ENCODE measurements at places on chromosomes 4 and X. TPM values are rescaled to one million over a fixed set of nuclear protein-coding genes. Genes with fewer than 3 reads are reported as not detected.

GRCh38 chrX:48800574-48801279 lies 1.1 kb upstream of the HDAC6 start:
- H3K27ac ChIP-seq: peak overlapping the region; percentile 95
- H3K4me3 ChIP-seq: peak overlapping the region; percentile 76
- H3K27me3 ChIP-seq: no peaks in the 10 kb centered on the region
- DNase-seq: no peak

GRCh38 chr4:103375278-103375677 lies 177.1 kb upstream of the CENPE start:
- H3K27ac ChIP-seq: no peak overlapping the region
- no peak overlapping the region for H3K4me3 ChIP-seq
- DNase-seq: no peak
- H3K27me3 ChIP-seq: no peaks in the 10 kb centered on the region
- no peaks in the 10 kb centered on the region for H3K36me3 ChIP-seq

GRCh38 chrX:76148041-76148665 lies 24.7 kb upstream of the PBDC1 start:
- peak; percentile 22 for DNase-seq
- peak overlapping the region; percentile 74 for H3K27ac ChIP-seq
- H3K36me3 ChIP-seq: no peaks in the 10 kb centered on the region
- no peak overlapping the region for H3K4me3 ChIP-seq
- H3K27me3 ChIP-seq: no peaks in the 10 kb centered on the region

DNA sequence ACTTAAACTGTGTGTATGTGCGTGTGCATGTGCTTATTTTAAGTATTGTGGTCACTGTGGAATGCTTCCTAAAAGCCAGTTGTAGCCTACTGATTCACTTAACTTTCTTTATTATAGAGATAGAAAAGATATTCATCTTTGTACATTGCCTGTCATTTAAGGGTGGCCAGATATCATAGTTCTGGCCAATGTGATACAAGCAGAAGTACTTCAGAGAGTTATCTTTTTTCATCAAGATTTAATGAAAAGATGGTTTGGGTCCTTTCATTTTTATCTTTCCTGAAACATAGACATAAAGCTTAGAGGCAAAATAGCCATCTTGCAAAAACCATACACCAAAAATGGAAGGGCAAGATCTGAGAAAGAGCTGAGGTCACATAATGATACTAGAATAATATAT lies 744.7 kb upstream of the ADGRL3 start:
- no peak overlapping the region for H3K27ac ChIP-seq
- no peak for DNase-seq
- H3K27me3 ChIP-seq: no peaks in the 10 kb centered on the region
- H3K4me1 ChIP-seq: no peaks in the 10 kb centered on the region
- H3K4me3 ChIP-seq: no peak overlapping the region

The DRP2 gene
- not detected for total RNA-seq

The CTAG2 gene
- total RNA-seq: not detected

DNA sequence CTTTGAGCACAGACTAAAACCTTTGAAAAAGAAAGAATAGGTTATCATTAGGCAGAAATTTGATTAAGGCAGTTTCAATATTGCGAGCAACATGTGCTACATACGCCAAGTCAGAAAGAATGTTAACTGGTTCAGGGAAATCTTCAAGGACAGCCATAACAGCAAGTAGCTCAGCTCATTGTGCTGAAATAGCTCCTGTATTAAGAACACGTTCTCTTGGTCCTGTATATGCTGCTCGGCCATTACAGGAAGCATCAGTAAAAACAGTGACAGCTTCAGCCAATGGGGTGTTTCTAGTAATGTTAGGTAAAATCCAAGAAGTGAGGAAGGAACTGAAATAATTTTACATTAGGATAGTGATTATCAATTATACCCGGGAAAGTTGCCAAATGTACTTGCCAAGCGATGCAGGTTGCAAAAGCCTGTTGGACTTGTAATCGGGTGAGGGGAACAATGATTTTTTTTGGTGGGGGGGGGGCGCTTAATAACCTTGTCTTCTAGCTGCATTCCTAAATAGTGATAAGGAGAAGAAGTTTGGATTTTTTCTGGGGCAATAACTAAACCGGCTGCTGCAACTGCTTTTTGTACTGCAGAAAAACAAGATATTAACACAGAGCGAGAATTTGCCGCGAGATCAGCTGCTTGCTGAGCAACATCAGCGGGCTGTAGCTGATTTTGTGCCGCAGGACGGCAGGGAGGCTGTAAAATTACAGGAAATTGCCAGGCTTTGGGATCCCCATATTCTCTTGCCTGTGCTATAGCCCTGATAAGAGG lies 49.4 kb upstream of the RASSF6 start:
- no peaks in the 10 kb centered on the region for H3K27me3 ChIP-seq
- DNase-seq: no peak
- no peaks in the 10 kb centered on the region for H3K4me1 ChIP-seq
- peak overlapping the region; percentile 12 for H3K27ac ChIP-seq

The SYTL5 gene
- total RNA-seq: 3.1 TPM

The TKTL2 gene
- not detected for total RNA-seq

The BEX5 gene
- 7.7 TPM for total RNA-seq

DNA sequence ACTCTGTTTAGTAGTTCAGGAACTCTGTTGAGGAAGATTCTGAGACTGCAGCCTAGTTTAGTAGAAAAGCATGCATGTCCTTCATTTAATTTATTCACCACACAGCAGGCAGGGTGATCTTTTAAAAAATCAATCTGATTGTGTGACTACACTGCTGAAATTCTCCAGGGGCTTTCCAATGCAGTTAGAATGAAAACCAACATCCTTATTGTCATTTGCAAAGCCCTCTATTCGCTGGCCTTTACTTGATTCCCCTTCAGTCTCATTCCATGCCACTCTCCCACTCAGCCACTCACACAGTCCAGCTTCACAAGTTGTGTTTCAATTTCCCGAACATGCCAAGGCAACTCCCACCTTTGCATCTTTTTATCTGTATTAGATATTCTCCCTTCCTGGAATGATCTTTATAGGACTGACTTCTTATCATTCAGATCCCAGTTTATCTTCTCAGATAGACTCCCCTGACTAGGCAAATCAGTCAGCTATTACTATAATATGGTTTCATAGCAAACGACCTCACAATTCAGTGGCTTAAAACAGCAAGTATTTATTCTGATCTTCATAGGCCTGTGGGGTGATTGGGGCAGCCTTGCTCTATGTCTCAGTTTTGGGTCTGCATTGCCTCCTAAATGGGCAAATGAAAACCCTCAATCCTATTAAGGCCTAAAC lies 21.3 kb upstream of the FTHL17 start:
- H3K4me3 ChIP-seq: no peak overlapping the region
- no peaks in the 10 kb centered on the region for H3K4me1 ChIP-seq
- no peaks in the 10 kb centered on the region for H3K27me3 ChIP-seq
- DNase-seq: no peak

DNA sequence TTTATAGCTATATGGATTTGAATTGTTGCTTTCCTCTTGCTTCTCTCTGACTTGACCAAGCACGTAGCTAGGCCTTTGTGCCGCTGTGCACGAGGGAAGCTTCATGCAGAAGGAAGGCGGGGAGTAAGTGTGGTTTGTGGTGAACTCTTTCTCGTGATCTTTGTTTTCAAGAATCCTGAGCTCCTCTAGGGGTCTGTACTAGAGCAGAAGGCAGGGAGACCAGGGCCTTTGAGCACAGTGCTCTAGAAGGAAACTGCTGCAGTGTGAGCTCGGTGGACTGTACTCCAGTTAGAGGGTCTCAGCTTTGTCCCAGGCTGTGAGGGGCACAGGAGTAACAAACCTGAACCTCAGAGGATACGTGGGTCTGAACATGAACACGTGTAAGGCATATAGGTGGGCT lies 49.0 kb downstream of the AGA start:
- no peak for DNase-seq
- no peaks in the 10 kb centered on the region for H3K27me3 ChIP-seq

DNA sequence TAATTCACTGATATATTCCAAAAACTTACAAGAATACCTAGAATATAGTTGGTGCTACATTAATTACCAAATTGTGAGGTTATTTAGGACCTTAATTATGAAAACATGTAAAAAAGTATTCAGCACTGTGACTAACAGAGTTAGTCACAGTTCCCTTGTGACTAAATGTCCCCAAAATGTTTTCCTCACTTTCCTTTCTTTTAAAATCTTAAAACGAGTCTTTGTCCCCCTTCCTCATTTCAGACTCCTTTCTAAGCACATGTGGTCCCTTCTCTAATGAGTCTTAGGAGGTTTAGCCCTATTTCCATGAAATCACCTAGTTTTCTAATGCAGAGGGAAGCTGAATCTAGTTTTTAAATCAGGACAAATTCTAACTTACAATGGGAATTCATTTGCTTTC lies 175.0 kb downstream of the PPP3CA start:
- H3K4me3 ChIP-seq: no peak overlapping the region
- H3K27me3 ChIP-seq: no peaks in the 10 kb centered on the region
- no peak overlapping the region for H3K27ac ChIP-seq
- H3K4me1 ChIP-seq: no peaks in the 10 kb centered on the region
- no peaks in the 10 kb centered on the region for H3K36me3 ChIP-seq
- DNase-seq: no peak

DNA sequence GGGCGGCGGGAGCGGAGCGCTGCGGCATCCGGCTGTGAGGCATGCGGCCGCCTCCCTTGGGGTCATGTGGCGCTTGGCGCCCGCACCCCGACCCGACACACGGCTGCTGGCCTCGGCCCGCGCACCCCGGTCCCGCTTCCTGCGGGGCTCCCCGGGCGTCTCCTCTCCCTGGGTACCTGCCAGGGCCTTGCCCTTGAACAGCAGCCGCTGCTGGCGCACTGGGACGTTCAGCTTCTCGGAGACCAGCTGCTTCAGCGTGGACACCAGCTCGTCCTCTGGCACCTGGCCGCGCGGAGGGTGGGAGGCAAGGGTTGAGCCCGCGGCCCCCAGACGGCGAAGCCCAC lies 391 bp downstream of the UBL4A start:
- no peaks in the 10 kb centered on the region for H3K27me3 ChIP-seq
- H3K36me3 ChIP-seq: no peaks in the 10 kb centered on the region
- peak overlapping the region; percentile 48 for H3K4me3 ChIP-seq
- peak overlapping the region; percentile 83 for H3K27ac ChIP-seq

DNA sequence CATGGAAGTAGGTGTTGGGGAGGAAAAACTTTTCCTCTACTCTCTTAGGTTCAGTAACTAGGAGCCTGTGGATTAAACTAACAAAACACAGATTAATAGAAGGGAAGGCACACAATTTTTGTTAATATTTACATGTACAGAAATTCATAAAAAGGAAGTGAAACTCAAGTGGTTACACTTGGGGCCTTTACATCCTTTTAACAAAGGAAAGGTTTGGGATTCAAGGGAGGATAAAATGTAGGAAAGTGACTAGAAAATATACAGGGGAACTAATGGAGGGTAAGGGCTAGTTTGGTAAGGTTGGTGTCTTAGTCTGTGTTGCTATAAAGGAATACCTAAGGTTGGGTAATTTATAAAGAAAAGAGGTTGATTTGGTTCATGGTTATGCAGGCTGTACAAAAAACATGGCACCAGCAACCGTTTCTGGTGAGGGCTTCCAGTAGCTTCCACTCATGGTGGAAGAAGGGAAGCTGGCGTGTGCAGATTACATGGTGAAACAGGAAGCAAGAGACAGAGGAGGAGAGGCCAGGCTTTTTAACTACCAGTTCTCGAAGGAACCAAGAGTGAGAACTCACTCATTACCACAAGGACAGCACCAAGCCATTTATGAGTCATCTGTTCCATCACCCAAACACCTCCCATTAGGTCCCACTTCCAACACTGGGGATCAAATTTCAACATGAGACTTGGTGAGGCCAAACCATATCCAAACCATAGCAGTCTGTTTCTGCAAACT lies 124.4 kb downstream of the CHRDL1 start:
- no peaks in the 10 kb centered on the region for H3K4me1 ChIP-seq
- H3K36me3 ChIP-seq: no peaks in the 10 kb centered on the region
- no peak for DNase-seq

The RAB41 gene
- total RNA-seq: not detected

DNA sequence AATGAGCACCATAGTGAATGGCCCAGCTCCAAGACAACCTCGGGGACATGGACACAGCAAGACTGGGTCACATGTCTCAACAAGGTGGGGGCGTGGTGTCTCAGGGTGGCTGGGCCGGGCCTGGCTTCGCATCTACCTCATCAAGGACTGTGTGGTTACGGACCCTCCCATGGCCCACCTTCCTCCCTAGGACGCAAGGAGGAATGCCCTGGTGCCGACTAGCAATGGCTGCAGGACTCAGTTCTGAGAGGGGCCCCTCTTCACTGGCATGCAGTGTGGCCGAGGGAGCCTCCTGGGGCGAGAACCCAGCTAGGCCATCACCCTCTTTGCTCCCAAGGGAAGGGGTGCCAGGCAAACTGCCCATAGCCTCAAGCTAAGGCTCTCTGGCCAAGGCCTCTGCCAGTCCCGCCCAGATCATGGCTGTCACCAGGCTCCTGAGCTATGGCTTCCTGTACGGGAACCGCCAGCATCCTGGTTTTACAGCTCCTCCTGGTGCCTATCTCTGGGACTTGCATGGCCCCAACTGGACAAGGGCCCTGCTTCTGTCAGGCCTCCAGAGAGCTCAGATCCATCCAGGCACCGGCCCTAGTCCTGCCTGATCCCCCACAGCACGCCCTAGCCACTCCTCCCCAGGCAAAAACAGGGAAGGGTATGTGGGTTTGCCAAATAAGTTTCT lies 218.0 kb upstream of the AGTR2 start:
- DNase-seq: no peak
- no peaks in the 10 kb centered on the region for H3K36me3 ChIP-seq
- no peaks in the 10 kb centered on the region for H3K4me1 ChIP-seq

The ATP5ME gene
- 44.1 TPM for total RNA-seq

GRCh38 chr4:127249767-127250108 lies 383.0 kb upstream of the INTU start:
- H3K27ac ChIP-seq: no peak overlapping the region
- H3K36me3 ChIP-seq: no peaks in the 10 kb centered on the region
- no peaks in the 10 kb centered on the region for H3K27me3 ChIP-seq
- DNase-seq: no peak

DNA sequence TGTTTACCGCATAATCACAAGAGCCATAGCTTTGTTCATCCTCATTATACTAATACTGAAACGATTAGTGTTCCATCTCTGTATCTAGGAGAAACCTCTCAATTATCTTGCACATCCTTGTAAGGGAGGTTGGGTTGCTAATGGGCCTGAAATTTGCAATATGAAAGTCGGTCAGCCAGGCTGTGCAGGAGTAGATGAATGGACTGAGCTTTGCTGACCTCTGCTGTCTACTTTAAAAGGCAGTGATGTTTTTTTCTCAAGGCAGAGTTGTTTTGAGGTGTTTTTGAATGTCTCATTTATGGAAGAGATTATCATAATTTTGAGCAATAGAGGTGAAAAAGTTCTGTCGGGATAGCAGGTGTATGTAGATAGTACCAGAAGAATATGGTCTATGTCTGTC lies 47.9 kb upstream of the LINC00632 start:
- H3K36me3 ChIP-seq: no peaks in the 10 kb centered on the region
- H3K27ac ChIP-seq: no peak overlapping the region
- no peaks in the 10 kb centered on the region for H3K27me3 ChIP-seq

DNA sequence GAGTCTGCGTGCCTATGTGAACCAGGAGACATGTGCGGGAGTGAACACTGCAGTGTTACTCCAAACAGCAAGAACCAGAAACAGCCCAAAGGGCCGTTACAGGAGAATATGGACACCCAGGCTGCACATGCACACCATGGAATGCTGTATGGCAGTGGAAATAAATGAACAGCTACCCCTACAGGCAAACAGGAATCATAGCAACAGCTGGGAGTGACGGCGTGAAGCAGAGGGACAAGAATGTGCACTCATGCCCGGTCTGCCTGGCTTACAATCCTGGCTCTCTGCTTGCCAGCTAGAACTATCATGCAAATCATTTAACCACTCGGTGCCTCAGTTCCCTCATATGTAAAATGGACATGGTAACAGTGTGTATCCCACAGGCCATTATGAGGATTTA lies 16.6 kb downstream of the GPKOW start:
- H3K4me1 ChIP-seq: no peaks in the 10 kb centered on the region
- no peaks in the 10 kb centered on the region for H3K27me3 ChIP-seq
- H3K27ac ChIP-seq: no peak overlapping the region
- no peaks in the 10 kb centered on the region for H3K36me3 ChIP-seq
- no peak overlapping the region for H3K4me3 ChIP-seq
